Muscle of leg (tissue), 16 donors: ENCODE measurements at places on chromosomes 2 and 18. TPM values are rescaled to one million over a fixed set of nuclear protein-coding genes. Genes with fewer than 3 reads are reported as not detected.
A peak's percentile ranks its signal among the peaks of the same experiment; 100 is the strongest.

DNA sequence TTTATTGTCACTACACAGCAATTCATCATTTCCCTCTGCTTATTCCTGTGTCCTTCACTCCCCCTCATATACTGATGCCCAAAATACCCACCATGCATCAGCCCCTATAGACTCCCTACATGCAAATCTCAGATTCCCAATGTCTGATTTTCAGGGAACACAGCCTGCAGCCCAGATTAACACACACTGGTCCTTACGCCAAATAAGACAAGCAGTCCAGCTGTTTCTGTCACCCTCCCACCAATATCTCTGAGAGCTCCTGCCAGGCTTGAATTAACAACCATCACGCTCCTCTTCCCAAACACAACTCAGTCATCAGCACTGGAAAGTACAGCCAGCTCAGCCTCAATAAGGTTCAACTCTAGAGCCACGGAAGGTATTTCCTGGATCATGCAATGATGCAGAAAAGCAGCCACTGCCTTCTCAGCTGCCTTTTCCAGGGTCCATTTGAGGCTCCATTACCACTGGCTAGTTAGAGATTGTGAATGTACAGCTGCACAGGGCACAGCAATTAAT, 39.0 kb upstream of the SLC35F5 start:
- DNase-seq: peak; percentile 16

Gene DPYSL5
- polyA plus RNA-seq: 23.8 TPM

DNA sequence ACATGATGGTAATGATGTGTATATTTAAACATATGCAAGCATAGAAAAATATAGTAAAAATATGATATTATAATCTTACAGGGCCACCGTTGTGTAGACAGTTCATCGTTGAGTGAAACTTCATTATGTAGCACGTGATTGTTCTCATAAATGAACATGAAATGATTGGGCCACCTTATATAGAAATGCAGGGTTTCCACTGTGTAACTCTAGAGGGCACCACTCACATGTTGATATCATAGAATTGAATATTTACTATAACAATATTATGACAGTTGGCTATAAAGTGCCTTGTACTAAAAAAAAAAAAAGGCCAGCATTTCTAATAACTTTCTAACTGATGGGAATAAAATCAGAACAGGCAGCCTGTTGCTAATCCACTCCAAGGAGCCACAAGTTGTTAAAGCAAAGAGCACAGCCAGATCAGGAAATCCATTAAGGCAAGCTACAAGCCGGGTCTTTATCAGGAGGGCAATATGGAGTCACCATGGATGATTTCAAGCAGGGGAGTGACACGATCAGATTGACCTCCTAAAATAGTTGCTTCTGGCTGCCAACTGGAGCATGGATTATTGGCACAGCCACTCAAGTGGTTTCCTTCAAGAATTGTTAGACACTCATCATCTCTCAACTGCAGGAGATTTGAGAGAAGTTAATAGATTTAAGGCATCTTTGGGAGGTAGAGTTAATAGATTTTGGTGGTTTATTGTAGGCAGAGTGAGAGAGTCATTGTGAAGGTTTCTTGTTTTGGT, 16.7 kb downstream of the IL1F10 start:
- DNase-seq: no peak

GRCh38 chr2:230643576-230644291, 68.9 kb upstream of the CAB39 start:
- DNase-seq: peak; percentile 43

GRCh38 chr2:147760984-147761383, 83.8 kb upstream of the ACVR2A start:
- DNase-seq: no peak
